ENCODE measurements at places on chromosomes 1 and 21. TPM values are rescaled to one million over a fixed set of nuclear protein-coding genes. Genes with fewer than 3 reads are reported as not detected.
A peak's percentile ranks its signal among the peaks of the same experiment; 100 is the strongest.

DNA sequence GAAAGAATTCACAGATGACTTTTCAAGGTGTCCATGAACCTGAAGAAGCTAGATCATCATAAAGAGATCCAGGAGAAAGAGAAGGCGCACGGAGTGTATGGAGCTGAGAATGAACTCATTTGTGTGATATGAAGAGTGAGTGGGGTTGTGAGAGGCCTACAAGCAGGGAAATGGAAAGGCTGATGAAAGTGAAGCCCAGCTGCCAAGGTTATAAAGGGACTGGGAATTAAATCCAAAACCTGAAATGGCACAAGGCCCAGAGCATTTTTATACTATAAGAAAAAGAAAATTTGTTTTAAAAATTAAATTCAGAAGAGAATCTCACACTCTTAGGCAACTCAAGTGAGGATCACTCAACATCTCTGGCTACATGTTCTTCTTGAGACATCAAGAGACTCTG is 43.4 kb downstream of the HSD3B1 start:
- DNase-seq, result no peak

GRCh38 chr1:244614879-244615278 is 38.0 kb upstream of the DESI2 start:
- no peak for DNase-seq

GRCh38 chr1:91020486-91020885 is 1.3 kb downstream of the ZNF644 start:
- DNase-seq, result no peak

GRCh38 chr1:30194046-30194619 is 529.3 kb downstream of the MATN1 start:
- no peak for DNase-seq

GRCh38 chr1:162004441-162004950 is 19.2 kb downstream of the OLFML2B start:
- no peak for DNase-seq

- no peak for DNase-seq
Observed at GRCh38 chr1:192367436-192367835, 50.6 kb downstream of the RGS21 start.

- no peak for DNase-seq
Observed at GRCh38 chr1:13710086-13710485, 10.1 kb downstream of the PRDM2 start.

- DNase-seq, result no peak
Observed at GRCh38 chr21:21734088-21734487, 735.9 kb downstream of the NCAM2 start.

- DNase-seq, result peak; percentile 55
Observed at GRCh38 chr1:156816561-156817328, at the start of gene SH2D2A. TSS of gene SH2D2A (minus strand) at chr1:156816848. CDS start at chr1:156816708, 140 bp downstream.

GRCh38 chr1:206694171-206695124 is 9.7 kb downstream of the MAPKAPK2 start:
- DNase-seq, result no peak

- no peak for DNase-seq
Observed at GRCh38 chr1:89287181-89288050, 14.8 kb upstream of the GBP5 start.

DCST1 gene
- 0.21 TPM for total RNA-seq

GSTM5 gene
- 5.1 TPM for total RNA-seq

NIPAL3 gene
- total RNA-seq, result 48.2 TPM

FMO5 gene
- 65.9 TPM for total RNA-seq

GPR52 gene
- 2.6 TPM for total RNA-seq
